Suppressor macrophage treated with lipopolysaccharide for 1 hour (primary cell): ENCODE measurements at places on chromosomes 5 and 9.

GRCh38 chr9:33081128-33081851 is 4.8 kb upstream of the SMU1 start:
- peak; percentile 90 for DNase-seq

- no peak for DNase-seq
Observed at GRCh38 chr5:6631441-6631840, 1.4 kb downstream of the NSUN2 start.

DNA sequence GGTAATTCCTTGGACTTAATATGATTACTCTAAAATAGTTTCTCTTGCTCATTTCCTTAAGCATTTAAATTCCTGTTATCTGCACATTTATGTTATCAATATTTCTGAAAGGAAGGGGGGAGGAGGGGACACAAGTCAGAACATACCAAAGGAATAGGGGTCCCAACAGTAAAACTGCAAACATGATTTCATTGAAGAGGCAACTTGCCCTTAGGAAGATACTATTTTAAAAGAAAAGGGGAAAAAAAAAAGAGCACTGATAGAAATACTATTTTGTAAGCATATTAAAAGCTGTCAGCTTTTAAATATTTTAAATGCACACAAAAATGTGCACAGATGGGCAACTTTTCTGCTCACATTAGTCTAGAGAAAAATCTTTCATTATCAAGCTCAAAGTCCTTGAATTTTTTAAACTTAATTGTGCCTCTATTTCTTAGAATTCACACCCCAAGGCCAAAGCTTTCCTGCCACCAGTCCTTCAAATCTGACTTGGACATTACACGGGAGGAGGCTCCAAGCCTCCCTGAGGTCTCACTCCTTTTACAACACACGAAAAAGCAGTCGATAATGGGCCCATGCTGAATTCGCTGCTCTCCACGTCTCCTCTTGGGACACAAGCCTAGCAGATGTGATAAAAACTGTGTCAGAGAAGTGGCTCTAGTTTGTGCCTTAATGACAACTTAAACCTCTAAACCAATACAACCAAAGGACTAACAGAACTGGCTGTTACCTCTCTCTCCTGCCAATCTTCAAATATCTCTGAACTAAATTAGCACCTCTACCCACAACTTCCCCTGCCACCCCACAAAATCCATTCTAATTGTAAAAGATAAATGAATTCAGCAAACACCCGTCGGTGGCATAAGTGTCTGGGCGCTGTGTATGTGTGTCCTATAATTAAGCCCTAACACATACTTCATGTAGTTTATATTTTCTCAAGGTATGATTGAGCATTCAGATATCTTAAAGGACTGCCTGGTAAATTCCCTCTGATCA is 154.3 kb downstream of the DENND1A start:
- DNase-seq = no peak

GRCh38 chr5:1288439-1289335 is 6.2 kb downstream of the TERT start:
- DNase-seq = no peak

DNA sequence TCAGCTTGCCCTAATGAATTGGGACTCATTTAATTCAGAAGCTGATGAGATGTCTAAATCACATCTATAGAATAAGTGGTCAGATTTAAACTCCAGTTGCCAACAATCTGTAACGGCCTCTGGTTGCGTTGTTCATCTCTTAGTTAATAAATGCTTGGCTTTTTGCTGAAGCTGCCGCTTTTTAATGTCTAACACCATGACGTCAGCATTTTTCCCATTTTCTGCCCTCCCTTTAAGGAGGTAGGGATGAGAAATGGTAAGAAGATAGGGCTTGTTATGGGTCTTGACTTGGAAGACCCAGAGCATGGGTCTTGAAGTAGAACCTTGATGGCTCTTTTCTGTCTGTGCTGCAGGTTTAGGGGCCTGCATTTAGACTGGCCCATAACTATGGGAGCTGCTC is 33.3 kb downstream of the PALM2AKAP2 start:
- no peak for DNase-seq

- no peak for DNase-seq
Observed at GRCh38 chr9:81680006-81680405, 9.3 kb downstream of the TLE1 start.

DNA sequence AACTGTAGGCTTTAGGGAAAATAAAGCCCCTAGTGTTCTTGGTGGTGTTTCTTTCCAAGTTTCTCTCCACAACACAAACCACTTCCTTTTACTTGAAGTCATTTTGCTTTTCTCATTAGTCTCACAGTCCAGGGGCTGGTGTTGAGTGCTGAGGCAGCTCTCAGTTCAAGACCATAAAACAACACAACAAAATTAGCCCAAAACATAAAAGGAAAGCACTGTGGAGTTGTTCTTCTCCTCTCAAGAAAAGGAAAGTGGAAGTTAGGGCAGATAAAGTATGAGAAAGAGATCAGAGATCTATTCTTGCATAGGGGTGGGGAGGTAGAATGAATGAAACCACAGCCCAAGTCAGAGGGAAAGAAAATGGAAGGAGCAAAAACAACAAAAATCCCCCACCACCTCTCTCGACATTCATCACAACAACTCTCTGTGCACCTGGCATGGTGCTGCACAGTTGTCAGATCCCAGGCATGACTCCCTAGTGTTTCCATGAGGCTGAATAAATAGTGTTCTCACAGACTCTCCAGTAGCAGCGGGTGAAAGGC is 569.9 kb downstream of the RAB3C start:
- DNase-seq = no peak

GRCh38 chr9:75866273-75866871 is 24.1 kb upstream of the PCSK5 start:
- peak; percentile 80 for DNase-seq

- DNase-seq = no peak
Observed at GRCh38 chr9:132234535-132234934, 72.7 kb downstream of the NTNG2 start.

GRCh38 chr9:71743882-71744281 is 24.4 kb downstream of the CEMIP2 start:
- no peak for DNase-seq

- DNase-seq = no peak
Observed at GRCh38 chr5:3153906-3154305, 402.4 kb upstream of the IRX2 start.

GRCh38 chr5:179152144-179152895 is 92.1 kb downstream of the ZNF354C start:
- no peak for DNase-seq

GRCh38 chr5:158234323-158235158 is 375.6 kb upstream of the CLINT1 start:
- DNase-seq = peak; percentile 22

GRCh38 chr5:57494104-57495098 is 11.8 kb upstream of the ACTBL2 start:
- DNase-seq = no peak

DNA sequence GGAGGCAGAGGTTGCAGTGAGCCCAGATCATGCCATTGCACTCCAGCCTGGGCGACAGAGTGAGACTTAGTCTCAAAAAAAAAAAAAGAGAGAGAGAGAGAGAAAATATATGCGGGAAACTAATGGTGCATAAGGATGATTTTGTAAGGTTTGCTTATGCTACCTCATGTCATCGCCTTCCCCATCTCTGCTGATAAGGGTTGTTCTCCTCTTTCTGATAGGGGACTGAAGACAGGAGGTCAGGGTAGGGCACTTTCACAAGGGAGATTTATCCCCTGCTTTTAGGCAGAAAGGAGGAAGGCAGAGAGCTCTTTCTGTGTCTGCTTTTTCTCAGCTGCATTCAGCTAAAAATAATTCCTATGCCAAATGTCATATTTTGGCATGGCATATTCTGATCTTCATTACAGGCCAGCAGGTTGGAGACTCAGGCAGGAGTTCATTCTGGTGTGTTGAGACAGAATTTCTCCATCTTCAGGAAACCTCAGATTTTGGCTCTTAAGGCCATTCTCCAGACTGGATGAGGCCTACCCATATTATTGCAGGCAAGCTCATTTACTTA is 220.2 kb downstream of the AUH start:
- DNase-seq = no peak
